ENCODE measurements at places on chromosomes 5 and 9. TPM values are rescaled to one million over a fixed set of nuclear protein-coding genes. Genes with fewer than 3 reads are reported as not detected.

DNA sequence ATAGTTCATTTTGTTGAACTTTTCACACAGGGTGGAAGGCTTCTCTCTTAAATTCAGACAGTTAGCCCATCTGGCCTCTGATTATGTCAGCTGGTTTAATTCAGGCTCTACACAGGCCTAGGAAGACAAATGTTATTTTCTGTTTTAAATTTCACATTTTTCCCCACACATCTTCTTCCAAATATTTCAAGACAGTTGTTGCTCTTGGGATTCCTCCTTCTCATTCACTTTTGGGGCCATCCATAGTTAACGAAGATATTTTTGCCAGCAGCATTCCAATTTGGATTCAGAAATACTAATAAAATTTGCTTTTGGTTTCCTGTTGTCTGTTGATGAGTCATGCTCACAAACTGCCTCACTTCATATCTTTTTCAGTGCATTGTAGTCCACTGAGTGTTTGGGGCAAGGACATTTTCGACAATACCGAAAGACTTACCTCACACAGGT, 475.4 kb downstream of the DMAC1 start:
- DNase-seq, result no peak

DNA sequence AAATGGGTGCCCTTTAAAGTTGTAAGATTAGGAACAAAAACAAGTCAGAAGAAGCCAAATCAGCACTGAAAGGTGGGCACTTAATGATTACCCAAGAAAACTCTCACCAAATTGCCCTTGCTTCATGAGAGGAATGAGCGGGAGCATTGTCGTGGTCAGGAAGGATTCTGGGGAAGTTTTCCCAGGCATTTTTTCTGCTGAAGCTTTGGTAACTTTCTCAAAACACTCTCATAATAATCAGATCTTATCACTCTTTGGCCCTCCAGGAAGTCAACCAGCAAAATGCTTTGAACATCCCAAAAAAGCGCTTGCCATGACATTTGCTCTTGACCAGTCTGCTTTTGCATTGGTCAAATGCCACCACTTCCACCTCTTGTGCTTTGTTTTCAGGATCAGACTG, 10.4 kb upstream of the PCDHGC3 start:
- no peak for DNase-seq

DNA sequence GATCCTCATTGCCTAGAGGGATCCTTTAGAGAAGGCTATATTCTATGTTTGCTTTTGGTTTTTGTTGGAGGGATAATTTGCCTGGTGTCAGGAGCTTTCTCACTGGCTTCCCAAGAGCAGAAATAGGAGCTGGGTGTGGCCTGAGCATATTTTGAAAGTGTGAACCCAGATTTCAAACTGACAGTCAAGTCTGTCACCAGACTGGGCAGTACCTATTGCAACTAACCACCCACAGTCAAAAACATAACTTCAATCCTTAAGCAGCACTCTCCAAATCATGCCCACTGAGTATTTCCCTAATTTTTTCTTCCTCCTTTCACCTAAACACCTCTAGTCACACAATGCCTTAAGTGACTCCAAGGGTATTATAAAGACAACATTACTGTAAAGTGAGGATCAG, 278.4 kb downstream of the EBF1 start:
- DNase-seq, result no peak

PTGES gene
- total RNA-seq, result 2.4 TPM

- DNase-seq, result no peak
These were observed 175.3 kb downstream of the DAB2IP start for GRCh38 chr9:121826711-121827110.

DNA sequence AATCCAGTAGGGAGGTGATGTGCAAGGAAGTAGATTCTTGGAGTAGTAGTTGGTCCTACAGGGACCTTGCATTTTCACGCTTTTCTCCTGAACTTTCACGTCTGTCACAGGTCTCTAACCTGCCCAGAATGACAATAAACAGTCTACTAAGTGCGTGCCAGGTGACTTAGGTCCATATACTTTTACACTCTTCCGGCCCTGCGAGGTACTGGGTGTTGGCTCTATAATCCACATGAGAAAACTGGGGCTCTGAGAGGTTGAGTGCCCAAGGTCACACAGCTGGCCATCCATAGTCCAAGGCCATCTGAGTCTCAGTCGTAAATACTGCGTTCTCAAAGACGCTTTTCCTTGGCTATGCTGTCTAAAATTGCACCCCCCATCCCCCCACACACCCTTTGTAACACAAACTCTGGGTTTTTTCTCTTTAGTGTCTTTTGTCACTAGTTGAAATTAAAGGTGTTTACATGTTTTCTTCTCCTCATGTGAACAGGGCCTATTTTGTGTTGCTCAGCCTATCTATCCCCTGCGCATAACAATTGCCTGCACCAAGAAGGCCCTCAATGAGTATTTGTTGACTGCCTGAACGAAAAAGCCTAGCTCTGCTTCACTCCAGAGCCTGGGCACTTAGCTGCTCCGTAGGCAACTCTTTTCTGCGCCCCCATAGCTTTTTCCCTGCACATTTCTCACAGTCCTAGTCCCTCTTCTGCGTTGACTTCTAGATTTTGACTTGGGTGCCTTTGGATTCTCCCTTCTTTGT, 943 bp downstream of the SFXN1 start:
- DNase-seq, result no peak

DNA sequence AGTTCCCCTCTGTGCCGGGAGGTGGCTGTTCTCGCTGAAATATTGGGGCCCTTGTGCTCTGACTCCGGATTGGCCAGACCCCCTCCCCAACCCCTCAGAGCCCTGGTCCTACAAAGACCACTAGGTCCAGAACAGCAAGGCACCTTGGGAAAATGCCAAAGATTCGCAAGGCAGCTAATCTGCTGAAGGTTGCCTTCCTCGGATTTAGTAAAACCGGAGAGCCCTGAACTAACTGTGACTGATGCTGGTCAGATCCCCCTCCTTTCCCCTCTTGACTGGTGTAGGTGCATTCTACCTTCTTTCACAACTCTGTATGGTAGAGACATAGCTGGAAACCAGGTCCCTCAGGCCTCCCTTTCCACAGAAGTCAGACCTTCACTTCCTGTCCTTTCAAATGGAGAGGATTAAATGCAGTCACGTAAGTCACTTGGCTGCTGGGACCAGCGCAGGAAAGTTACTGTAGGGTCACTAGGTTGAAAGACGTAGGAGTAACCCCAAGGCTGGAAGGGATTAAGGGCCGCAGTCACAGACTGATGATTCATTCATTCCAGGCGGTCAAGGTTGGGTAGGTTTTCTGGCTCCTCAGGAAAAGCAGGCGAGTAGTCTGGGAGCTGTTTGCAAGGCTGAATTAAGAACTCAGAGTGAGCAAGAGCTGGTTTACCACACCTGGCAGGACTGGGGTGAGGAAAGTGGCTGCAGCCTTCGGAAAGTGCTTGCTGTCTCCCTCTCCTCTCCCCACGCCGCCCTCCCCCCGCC, 5.3 kb downstream of the BARX1 start:
- no peak for DNase-seq

- DNase-seq, result no peak
These were observed 110.3 kb upstream of the CTSL start for GRCh38 chr9:87615547-87616148.

DNA sequence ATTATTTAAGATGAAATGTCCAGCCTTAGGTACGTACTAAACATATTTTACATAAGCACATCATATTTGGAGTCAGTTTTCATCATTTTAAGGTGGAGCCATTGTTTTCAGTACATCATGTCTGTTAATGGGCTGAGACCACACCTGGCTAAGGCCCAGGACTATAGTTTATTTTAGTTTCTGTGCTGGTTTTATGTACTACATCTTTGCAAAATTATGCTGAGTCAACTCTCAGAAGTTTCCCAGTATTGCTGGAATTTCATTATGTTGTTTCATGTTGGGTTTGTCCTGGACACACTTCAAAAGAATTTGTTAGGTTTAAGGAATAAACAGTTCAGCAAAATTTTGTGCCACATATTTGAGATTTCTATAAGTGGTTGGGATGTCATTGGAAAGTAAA, 171.2 kb downstream of the CCDC171 start:
- no peak for DNase-seq

ANAPC2 gene
- 38.2 TPM for total RNA-seq

DNA sequence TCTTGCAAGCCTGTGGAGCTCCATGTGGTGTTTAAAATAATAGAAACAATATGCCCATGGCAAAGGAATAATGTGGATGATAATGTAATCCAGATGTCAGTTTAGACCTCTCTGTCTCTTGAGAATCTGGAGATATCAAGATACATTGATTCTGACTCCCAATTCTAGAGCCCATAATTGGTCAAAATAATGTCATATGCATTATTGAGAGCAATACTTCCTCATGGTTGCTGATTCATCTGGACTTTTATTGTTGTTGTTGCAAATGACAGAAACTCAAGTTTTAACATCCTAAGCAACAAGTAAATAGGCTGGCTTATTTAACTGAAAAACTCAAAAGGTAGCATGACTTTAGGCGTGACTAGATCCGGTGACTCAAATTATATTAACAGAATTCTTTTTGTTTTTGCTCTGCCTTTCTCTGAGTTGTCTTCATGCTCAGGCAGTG, 152.1 kb downstream of the PCSK1 start:
- no peak for DNase-seq

DNA sequence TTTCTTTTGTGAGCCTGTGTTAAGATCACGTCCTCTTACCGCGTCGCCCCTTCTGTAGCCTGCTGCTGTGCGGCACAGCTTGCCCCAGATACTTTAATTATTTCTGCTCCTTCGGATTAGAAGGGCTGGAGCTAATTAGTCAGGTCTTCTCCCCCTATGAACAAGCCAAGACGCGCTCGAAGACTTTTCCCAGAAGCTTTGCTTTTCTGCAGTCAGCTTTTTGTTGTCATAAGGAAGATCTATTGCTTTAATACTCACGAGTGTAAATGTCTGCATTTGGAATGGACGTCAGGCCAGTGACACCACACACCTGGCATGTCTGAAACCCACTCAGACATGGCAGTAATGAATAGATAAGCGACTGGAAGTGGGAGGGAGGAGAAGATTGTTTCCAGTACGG, 37.0 kb downstream of the PRUNE2 start:
- no peak for DNase-seq

DNA sequence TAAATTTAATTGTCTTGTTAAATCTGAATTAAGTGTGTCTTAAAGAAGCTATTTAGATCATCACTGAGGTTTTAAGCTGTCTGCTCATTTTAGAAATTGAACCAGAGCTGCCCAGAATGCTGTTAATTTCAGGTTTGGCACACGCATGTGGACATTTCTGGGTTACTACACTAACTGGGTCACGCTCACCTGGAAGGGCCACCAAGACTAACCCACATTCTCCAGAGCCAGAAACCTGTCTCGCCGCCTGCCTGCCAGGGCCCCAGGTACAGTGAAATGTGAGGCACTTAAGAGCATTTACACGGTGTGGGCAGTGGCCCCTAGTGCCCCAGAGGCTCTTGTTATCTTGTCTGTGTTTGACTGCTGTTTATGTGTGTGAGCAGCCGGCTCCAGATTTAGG, 46.6 kb downstream of the ATP10B start:
- no peak for DNase-seq

DNA sequence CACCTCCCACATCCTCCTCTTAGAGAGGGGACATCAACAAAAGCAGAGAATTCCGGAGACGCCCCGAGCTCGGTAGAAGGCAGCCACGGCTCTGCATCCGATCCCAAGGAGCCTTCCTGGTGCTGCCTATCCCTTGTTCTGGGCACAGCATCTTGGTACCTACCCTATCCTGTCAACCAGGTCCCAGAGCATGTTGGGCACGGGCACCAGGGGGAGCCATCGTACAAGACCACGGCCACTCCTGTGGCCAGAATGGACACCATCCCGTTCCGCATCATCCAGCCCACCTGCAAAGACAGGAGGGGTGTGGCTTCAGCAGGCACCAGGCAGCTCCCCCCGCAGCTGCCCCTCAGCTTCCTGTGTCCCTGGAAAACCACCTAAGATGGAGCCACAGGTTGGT, 62.7 kb upstream of the ZNF354A start:
- DNase-seq, result peak; percentile 44

- no peak for DNase-seq
These were observed 21.2 kb upstream of the VCAN start for GRCh38 chr5:83450183-83450966.

TRIM36 gene
- total RNA-seq, result 0.50 TPM

GRCh38 chr5:146107901-146108300, 2.5 kb upstream of the PLAC8L1 start:
- no peak for DNase-seq

GRCh38 chr5:154421868-154422267, 23.9 kb upstream of the SAP30L start:
- no peak for DNase-seq

ARSI gene
- 0.25 TPM for total RNA-seq

DNA sequence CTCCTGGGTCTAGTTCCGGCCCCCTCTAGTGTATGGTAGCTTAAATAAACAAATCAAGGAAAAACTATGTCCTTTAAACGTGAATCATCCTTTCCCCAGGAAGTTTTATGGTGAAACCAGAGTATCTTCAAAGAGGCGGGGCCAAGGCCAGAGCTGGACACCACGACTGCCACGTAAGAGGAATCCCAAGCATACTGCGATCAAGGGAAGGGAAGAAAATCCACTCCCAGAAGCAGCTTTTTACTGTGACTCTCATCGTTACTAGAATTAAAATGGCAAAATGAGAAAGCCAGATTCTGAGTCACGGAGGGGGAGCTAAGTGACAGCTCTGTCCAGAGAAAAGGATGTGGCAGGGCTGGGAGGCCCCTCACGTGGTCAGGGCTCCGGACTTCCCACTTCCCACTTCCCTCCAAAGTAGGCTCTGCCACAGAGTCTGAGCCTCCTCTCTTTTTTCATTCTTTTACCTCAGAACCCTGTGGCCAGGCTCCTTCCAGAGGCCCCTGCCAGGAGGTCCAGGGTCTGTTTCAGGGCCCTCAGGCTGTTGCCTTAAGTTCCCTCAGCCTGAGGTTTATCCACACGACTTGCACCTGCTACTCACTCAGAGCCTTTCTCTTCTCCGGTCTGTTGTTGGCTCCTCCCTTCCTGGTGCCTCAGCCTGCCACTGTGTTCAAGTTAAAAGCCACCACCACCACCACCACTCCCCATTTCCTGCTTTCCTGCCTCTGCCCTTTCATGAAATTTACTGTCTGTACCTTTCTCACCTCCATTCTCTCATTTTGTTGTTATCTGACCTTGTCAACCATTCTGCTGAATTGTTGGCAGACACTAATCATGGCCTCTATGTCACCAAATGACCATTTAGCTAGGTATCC, 1.4 kb upstream of the GLRX start:
- DNase-seq, result peak; percentile 69

UGT3A1 gene
- total RNA-seq, result not detected

GRCh38 chr9:21465859-21466518, 16.1 kb downstream of the IFNE start:
- no peak for DNase-seq

GRCh38 chr5:179294131-179294780, 51.0 kb downstream of the ADAMTS2 start:
- peak; percentile 17 for DNase-seq

All from left ventricle myocardium superior (tissue), 1 donor.